HCEC 1CT (cell line): ENCODE measurements at places on chromosomes 2 and 18.

DNA sequence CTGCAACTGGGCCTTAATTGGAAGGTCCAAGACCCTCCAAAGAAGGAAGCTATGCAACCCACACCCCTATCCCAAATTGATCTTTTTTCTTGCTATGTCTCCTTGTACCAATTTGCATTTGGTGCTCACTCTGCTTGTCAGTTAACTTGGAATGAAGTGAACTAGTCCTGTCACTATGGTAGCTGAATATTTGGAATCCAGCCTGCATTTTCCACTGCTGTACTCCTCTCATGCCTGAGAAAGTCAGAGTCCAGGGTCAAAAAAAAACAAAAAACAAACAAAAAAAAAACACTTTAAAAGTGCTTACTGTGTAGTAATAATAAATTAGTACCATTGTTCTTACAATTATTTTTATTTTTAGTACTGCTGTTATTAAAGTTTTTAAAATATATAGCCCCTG, 462.8 kb upstream of the SLC8A1 start:
- no peak for DNase-seq

- no peak for DNase-seq
Measured at GRCh38 chr2:102086150-102086872, 56.2 kb upstream of the IL1R1 start.

GRCh38 chr2:227780981-227781615, 32.5 kb upstream of the CCL20 start:
- no peak for DNase-seq

DNA sequence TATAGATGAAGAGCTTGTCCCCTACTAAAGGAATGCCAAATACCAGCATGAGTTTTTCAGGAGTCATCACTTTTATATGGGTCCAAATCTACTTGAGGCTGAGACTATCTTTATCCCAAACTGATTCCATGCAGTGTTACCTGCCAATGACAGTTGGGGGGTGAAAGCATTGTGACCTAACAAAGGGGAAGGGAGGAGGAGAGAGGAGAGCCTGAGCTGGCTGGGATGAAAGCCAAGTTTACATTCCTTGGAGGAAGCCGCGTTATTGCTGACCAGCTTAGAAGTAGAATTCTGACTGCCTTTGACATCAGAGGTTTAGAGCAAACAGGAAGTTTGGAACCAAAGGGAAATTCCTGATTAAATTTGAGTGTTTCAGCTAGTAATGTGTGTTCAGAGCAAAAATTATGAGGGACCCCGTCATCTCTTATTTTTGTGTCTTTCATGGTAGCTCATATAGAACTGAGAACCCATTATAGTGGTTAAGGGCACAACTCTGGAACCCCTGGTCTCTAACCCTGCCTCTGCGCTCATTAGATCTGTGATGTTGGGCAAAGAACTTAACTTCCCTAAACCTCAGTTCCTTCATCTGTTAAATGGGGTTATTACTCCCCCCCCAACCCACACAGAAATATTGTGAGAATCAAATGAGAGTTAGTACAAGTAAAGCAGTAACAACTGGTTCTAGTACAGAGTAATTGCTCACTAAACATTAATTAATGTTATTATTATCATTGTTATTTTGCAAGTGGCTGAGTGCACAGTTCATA, 199.3 kb upstream of the EPAS1 start:
- peak; percentile 96 for DNase-seq

DNA sequence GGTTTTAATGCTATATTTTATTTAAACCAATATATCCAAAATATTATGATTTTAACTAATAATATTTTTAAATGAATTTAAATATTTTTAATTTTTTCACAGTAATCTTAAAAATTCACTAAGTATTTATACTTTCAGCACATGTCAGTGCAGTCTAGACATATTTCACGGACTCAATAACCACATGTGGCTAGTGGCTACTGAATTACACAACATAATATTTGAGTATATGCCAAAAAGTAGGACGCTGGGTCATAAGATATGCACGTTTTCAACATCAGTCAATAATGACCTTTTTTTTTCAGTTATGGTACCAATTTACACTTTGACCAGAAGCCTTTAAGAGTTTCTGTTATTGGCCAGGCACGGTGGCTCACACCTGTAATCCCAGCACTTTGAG, 117.7 kb downstream of the GFPT1 start:
- no peak for DNase-seq

DNA sequence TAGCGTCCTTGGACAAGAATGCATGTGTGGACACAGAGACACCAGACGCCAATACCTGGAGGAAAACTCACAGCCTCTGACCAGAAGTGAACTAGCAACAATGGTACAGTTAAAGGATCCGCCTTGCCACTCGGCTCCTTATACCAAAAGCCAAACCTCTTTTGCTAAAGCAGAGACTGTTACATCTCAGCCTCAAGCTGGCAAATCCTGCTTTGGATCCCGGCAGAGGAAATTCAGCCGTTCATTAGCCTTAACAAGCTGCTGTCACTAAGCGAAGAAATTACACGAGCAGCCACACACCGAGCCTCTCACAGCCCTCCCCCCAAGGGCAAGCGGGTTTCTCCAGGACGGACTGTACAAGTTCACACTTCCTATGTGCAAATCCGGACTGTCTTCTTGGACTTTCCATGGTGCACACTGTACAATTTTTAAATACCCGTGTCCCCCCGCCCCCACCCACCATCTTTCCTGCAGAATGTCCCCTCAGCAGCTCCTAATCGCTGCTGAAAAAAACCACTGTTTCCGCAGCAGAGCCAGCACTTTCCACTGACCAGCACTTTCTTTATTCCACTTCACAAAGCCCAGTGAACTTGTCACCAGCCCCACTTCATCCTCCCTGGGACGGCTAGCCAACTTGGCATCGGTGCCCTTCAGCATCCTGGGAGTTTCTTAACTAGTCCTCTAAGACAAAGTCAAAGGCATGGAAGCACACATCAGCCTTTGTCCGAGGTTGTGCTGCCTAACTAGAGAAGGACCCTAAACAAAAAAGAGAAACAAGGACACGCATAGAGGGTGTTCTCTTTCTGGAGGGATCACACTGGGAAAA, 1.5 kb downstream of the KLF7 start:
- DNase-seq: peak; percentile 54

DNA sequence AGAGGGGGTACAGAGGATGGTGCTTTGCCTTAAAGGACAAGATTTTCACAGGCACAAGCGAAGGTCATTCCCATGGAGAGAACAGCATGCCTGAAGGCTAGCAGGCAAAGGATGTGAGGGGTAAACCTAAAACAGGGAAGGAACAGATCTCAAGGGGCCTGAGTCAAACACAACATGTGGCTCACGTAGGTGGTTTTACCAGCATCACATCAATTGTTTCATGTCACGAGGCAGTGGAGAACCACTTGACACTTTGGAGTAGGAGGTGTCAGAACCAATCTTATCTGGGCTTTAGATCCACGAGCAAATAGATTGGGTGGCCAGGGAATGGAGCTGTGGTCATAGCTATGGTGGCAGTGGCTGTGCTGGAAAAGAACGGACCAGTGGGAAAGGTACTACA, 8.4 kb downstream of the COX5B start:
- no peak for DNase-seq

- no peak for DNase-seq
Measured at GRCh38 chr2:70468878-70469277, 84.7 kb downstream of the TGFA start.

DNA sequence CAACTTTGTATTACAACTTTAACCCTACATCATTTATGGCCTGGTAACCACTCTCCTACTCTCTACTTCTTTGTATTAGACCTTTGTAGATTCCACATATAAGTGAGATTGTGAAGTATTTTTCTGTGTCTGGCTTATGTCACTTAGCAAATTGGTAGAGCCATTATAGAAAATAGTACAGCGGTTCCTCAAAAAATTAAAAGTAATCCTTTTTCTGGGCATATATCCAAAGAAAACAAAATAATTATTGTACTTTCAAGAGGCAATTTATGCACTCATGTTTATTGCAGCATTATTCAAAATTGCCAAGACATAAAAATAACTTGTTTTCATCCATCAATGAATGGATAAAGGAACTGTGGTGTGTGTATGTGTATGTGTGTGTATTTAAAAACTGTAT, 537.5 kb upstream of the FSIP2 start:
- no peak for DNase-seq

DNA sequence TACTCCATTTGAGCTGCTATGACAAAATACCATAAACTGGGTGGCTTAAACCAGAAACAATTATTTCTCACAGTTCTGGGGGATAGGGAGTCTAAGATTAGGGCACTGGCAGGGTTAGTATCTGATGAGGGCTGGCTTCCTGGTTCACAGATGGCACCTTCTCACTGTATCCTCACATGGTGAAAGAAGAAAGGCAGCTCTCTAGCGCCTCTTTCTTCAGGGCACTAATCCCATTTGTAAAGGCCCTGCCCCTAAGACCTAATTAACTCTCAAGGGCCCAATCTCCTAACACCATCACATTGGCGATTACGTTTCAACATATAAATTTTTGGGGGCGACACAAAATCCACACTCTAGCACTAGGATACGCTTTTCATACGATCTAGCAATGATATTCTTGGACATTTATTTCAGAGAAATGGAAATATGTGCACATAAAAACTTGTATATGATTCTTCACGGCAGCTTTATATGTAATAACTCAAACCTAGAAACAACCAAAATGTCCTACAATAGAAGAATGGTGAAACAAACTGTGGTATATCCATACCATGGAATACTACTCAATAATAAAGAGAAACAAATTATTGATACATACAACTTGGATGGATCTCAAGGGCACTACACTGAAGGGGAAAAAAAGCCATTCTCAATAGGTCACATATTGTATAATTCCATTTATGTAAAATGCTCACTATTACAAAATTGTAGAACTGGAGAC, 111.0 kb downstream of the BCL2L11 start:
- no peak for DNase-seq

DNA sequence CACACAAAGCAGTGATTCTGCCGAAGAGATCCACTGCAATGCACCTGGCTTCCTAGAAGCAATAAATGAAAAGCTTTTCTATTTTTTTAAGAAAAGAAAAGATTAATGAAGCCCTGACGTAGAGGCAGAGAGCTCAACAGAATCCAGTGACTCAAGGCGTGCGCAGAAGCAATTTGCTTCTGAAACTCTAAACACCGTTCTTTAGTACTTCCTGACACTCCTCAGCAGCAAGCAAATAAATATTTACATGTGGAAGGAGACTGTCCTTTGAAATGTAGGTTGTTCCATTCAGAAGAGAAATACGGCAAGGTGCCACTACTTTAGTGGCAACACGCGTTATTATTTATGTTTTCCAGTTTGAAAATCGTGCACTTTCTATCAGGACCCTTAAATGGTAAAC, 126.2 kb upstream of the ZNF516 start:
- no peak for DNase-seq

GRCh38 chr18:43534511-43534910, 257.2 kb upstream of the SYT4 start:
- DNase-seq: no peak

DNA sequence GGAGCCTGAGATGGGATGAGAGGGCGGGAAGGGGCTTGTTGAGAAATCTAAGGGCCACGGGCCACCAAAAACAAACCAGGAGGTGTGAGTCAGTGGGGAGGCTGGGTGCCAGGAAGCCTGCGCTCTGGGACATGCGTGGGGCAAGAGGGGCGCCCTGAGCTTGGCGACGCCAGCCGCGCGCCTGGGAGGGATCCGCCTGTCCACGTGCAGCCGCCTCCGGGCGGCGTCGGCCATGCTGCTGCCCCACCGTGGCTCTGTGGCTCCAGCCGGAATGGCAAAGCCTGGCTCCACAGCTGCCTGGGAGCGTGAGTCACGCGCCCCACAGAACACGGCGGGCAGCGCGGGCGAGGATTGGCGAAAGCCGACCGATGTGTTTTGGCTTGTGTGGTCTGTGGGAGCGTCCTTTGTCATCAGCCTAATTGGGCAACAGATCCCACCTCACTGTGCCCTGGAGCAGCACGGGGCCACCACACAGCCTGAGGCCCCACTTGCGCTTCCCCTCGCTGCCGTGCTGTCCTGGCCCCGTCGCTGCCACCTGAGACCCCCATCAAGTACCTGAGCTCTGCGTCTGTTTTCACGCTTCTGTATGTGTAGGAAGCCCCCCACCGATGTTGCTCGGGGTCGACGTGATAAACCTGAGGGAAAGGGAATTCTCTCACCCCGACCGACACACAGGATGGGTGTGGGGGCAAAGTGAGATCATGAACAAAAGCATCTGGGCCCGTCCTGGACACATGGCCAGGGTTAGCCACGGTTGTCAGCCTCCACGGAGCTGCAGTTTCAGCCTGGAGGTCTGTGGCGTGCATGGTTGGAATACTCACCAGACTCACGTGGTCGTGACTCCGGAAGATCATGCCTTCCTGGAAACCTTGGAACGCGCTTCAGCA, 80.5 kb downstream of the NFATC1 start:
- no peak for DNase-seq

DNA sequence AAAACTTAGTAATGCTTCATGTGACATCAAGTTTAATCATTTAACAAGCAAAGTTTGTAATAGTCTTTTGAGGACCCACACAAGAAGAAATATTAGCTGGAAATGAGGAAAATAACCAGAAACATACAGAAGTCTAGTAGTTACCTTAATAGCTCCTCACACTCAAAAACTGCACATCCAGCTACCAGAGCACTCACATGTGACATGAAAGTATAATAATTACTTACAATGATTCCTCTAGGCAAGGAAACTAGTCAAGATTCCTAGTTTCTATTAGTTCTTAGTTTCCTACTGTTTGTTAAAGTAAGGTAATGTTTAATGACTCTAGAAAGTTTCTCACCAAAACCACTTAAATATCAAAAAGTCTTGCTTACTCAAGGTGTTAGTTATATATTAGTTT, 335.8 kb downstream of the RAD51AP2 start:
- no peak for DNase-seq
